ENCODE measurements at places on chromosomes 3 and 15. TPM values are rescaled to one million over a fixed set of nuclear protein-coding genes. Genes with fewer than 3 reads are reported as not detected.

- no peak overlapping the region for H3K4me3 ChIP-seq
- H3K27me3 ChIP-seq = no peaks in the 10 kb centered on the region
- no peaks in the 10 kb centered on the region for H3K4me1 ChIP-seq
- H3K36me3 ChIP-seq = no peaks in the 10 kb centered on the region
These were observed 61.5 kb upstream of the GOLIM4 start for GRCh38 chr3:168157099-168157700.

DNA sequence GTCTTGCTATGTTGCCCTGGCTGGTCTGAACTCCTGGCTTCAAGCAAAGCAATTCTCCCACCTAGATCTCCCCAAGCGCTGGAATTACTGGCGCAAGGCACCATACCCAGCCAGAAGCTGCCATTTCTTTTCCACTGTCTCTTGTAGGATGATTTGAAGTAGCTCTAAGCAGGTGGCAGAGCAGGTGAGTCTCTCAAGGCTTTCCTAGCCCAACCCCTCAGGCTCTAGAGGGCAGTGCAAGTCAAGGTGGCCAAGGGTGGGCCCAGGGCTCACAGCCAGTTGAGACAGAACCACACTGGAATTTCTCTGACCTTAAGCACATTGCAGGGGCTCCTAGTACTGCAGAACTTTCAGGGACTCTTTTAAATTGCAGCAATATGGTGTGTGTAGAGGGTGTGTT lies 15.6 kb upstream of the DAG1 start:
- peaks cover 20% of the 10 kb centered on the region for H3K4me1 ChIP-seq
- H3K4me3 ChIP-seq = no peak overlapping the region
- no peaks in the 10 kb centered on the region for H3K36me3 ChIP-seq
- peak; percentile 59 for DNase-seq
- H3K27ac ChIP-seq = no peak overlapping the region

PLA2G4D gene
- not detected for total RNA-seq

CP gene
- not detected for total RNA-seq

GNB4 gene
- 74.6 TPM for total RNA-seq

- H3K4me1 ChIP-seq = peaks cover 35% of the 10 kb centered on the region
- H3K27ac ChIP-seq = no peak overlapping the region
- no peak overlapping the region for H3K4me3 ChIP-seq
- no peaks in the 10 kb centered on the region for H3K36me3 ChIP-seq
These were observed 89.2 kb downstream of the FBN1 start for GRCh38 chr15:48556159-48556897.

- no peak overlapping the region for H3K4me3 ChIP-seq
- H3K36me3 ChIP-seq = no peaks in the 10 kb centered on the region
- H3K27ac ChIP-seq = no peak overlapping the region
- H3K4me1 ChIP-seq = peaks cover 4% of the 10 kb centered on the region
These were observed 501.7 kb downstream of the SHQ1 start for GRCh38 chr3:72346526-72346926.

All from neural progenitor cell (in vitro differentiated cells).